Activated CD4-positive, alpha-beta T cell treated with anti-CD3 and anti-CD28 coated beads, Interleukin-2, amount 50 U/mL, for 1 hour (primary cell): ENCODE measurements at places on chromosomes 4 and X.
A peak's percentile ranks its signal among the peaks of the same experiment; 100 is the strongest.

- no peak for DNase-seq
Observed at GRCh38 chr4:5863461-5864113, 29.3 kb downstream of the CRMP1 start.

- DNase-seq = no peak
Observed at GRCh38 chrX:10828036-10828435, 207.7 kb upstream of the MID1 start.

GRCh38 chrX:129932016-129932820 is 26.3 kb downstream of the UTP14A start:
- peak; percentile 72 for DNase-seq

- no peak for DNase-seq
Observed at GRCh38 chr4:119897260-119897659, 169.4 kb downstream of the MAD2L1 start.

GRCh38 chrX:46602468-46603102 is 29.0 kb downstream of the CHST7 start:
- DNase-seq = no peak

DNA sequence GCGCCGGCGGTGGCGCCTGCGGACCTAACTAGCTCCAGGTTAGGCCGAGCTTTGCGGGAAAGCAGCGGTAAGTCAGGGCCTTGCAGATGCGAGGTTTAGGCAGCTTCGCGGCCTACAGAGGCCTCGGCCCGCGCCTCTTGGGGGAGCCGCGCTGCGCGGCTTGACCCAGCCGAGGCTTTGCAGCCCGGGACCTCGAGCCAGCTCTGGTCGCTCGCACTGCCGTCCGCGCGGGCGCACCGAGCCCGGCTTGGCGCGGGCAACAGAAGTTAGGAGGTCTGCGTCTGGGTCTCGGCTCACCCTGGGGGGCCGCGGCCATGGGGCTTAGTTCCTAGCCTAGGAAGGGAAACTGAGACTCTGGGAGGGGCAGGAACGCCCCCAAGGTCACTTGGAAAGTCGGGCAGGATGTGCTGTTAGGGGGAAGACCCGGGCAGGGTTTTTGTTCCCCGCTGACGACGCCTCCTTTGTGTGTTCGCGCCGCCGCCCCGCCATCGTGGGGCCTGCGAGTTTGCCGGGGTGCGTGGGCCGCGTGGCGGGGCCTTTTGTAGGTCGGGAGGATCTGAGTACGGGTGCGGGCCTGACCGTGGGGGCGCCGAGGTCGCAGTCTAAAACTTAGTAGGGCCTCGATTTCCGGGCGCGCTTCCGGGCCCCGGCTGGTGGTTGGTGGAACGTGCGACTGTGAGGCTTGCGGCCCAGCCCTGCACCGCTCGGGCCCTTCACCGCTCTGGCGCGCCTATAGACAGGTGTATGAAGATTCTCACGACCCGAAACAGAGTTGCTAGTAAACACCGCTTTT is 482 bp downstream of the RNF4 start:
- DNase-seq = peak; percentile 70
